ENCODE measurements at places on chromosomes 3 and 15.

DNA sequence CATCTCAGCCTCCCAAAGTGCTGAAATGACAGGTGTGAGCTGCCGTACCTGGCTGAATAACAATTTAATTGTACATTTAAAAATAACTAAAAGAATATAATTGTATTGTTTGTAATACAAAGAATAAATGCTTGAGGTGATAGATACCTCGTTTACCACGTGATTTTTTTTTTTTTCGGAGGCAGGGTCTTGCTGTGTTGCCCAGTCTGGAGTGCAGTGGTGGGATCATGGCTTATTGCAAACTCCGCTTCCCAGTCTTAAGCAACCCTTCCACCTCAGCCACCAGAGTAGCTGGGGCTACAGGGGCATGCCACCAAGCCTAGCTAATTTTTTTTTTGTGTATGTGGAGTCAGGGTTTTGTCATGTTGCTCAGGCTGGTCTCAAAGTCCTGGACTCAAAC lies 15.8 kb downstream of the MFN1 start:
- no peak for DNase-seq

GRCh38 chr3:102026656-102027055 lies 177.3 kb downstream of the NFKBIZ start:
- DNase-seq, result no peak

DNA sequence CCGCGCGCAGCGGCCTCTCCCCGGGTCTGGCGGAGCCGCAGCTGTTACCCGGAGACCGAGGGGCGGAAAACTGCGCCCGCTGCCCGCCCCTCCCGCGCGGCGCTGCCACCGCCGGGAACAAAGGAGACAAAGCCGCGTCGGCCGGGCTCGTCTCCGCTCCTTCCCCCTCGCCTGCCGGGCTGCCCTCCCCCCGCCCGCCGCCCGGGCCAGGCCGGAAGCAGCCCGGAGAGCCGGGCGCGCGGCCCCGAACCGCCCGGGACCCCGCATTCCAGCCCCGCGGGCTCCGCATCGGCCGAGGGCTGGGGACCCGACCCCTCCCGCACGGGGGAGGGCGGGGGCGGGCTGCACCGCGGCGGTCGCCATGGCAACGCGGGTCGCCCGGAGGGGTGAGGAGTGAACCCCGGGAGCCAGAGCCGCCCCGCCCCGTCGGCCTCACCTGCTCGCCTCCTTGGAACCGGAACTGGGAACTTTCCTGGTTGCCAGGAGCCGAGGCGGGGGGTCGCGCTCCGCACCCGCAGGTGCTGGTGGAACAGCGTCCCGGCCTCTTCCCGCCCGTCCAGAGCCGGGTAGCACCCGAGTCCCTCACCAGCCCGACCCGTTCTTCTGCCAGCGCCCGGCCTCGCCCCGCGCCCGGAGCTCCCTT lies 448 bp downstream of the PLXNB1 start:
- DNase-seq, result peak; percentile 63

DNA sequence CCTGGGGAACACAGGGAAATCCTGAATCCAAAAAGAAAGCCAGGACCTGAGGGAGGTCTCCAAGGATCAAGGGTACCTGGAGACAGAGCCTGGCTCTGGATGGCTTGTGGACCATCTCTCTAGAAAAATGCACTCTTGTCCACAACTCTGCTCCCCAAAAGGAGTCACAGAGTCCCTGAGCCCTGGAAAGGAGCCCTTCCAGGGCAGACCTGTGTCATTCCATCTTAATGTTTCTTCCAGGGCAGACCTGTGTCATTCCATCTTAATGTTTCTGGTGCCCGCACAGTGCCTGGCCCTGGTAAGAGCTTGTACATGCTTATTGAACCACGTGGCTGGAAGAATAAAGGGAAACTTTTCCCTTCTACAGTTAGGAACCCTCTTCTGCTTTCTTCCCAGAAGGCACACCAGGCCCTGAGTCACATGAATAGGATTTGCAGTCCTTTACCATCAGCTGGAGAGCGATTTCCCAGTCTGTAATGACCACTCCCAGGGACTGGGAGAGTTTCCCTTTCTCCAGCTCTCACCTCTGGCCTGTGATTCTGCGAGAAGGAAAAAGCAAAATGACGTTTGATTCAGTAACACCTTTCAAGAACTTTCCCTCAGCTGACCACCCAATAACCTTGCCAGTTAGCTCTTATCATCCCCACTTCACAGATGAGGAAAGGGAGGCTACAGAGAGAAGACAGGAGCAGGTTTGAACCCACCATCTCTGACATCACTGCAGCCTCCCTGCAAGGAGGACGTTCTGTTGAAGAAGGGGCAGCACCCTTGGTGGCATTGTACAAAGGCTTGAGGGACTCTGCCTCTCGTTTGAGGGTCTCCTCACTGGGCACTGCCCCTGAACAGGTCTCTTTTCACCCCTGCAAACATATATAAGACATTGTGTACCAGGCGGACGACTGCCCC lies 35.8 kb upstream of the SLCO2A1 start:
- no peak for DNase-seq

GRCh38 chr15:58264053-58264971 lies 126.1 kb downstream of the AQP9 start:
- DNase-seq, result no peak

DNA sequence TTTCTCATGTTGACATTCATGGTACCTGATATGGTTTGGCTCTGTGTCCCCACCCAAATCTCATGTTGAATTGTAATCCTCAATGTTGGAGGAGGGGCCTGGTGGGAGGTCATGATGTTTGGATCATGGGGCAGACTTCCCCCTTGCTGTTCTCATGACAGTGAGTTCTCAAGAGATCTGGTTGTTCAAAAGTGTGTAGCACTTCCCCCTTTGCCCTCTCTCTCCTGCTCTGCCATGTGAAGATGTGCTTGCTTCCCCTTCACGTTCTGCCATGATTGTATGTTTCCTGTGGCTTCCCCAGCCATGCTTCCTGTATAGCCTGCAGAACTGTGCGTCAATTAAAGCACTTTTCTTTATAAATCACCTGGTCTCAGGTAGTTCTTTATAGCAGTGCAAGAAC lies 3.3 kb upstream of the UBL7 start:
- no peak for DNase-seq

GRCh38 chr3:49279376-49279775 lies 2.3 kb upstream of the C3orf62 start:
- no peak for DNase-seq

DNA sequence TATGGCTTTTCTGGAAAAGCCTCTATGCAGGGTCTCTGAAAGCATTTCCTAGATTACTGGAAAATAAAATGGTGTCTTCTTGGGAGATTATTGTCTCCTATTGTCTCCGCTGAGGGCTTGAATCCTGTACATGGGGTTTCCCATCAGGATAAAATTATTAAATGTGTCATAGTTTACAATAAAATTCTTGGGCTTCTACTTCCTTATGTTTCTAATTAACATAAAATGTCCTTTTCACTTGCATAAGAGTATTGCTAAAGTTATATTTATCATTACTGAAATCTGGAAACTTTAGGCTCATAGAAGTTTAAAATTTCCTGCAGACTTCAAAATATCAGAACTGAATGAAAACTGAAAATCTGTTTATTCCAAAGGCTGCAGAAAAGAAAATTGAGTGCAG lies 595.5 kb upstream of the AGTR1 start:
- no peak for DNase-seq

- DNase-seq, result no peak
These were observed 230.6 kb upstream of the CTNNB1 start for GRCh38 chr3:40968666-40969065.

- no peak for DNase-seq
These were observed 88.8 kb upstream of the CTDSPL start for GRCh38 chr3:37772773-37773354.

GRCh38 chr15:35627696-35628095 lies 81.7 kb upstream of the DPH6 start:
- no peak for DNase-seq
